Non-pigmented ciliary epithelial cell (primary cell): ENCODE measurements at places on chromosomes 2 and 18.

DNA sequence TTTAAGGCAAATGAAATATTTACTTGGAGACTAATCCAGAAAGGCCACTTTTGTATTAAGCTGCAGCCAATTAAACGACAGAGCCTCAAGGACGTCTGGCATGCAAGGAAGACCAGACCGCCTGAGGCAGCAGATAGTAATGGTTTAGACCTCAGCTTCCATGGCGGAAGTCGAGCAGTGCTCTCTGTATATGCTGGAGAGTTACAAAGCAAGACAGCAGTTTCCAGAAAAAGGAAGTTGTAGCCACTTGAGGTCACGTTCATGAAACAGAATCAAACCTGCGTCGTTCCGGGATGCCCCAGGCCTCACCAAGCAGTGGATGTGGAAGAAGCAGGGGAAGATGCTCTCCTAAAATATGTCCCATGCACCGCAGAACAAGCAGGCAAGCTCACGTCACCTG is 142.0 kb downstream of the PTGR3 start:
- no peak for DNase-seq

DNA sequence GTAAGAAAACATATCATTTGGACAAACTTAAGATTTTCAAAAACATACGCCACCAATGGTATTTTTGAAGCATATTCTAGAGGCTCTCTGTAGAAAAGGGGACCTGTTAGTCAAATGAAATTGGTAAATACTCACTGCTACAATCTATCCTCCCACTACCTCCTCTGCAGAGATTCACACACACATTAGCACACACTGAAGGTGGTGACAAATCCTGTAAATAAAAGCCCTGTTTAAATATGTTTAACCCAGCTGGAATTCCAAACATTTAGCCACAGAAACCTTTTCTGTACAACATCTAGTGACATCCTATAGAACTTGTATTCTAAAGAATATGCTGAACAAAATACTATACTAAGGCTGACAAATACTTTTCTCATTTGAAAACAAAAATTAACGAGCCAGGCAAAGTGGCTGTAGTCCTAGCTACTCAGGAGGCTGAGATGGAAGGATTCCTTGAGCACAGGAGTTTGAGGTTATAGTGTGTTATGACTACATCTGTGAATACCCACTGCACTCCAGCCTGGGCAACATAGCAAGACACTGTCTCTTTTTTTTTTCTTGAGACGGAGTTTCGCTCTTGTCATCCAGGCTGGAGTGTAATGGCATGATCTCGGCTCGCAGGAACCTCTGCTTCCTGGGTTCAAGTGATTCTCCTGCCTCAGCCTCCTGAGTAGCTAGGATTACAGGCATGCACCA is 25.9 kb downstream of the ALS2 start:
- DNase-seq: peak; percentile 11

GRCh38 chr2:102266204-102266603 is 45.2 kb upstream of the IL1RL1 start:
- DNase-seq: no peak

- DNase-seq: no peak
Measured at GRCh38 chr18:37199741-37200140, 365.9 kb downstream of the CELF4 start.
